Naive thymus-derived CD4-positive, alpha-beta T cell (primary cell): ENCODE measurements at places on chromosomes 3 and 15. TPM values are rescaled to one million over a fixed set of nuclear protein-coding genes. Genes with fewer than 3 reads are reported as not detected.
A peak's percentile ranks its signal among the peaks of the same experiment; 100 is the strongest.

The SLC15A2 gene
- total RNA-seq = 6.8 TPM

The RLBP1 gene
- total RNA-seq = not detected

The SCAANT1 gene
- total RNA-seq = not detected

The ARPP21 gene
- total RNA-seq = not detected

The FBXO40 gene
- not detected for total RNA-seq

The CSNK1G1 gene
- 26.4 TPM for total RNA-seq

The TNFAIP8L3 gene
- total RNA-seq = not detected in 2 replicates

DNA sequence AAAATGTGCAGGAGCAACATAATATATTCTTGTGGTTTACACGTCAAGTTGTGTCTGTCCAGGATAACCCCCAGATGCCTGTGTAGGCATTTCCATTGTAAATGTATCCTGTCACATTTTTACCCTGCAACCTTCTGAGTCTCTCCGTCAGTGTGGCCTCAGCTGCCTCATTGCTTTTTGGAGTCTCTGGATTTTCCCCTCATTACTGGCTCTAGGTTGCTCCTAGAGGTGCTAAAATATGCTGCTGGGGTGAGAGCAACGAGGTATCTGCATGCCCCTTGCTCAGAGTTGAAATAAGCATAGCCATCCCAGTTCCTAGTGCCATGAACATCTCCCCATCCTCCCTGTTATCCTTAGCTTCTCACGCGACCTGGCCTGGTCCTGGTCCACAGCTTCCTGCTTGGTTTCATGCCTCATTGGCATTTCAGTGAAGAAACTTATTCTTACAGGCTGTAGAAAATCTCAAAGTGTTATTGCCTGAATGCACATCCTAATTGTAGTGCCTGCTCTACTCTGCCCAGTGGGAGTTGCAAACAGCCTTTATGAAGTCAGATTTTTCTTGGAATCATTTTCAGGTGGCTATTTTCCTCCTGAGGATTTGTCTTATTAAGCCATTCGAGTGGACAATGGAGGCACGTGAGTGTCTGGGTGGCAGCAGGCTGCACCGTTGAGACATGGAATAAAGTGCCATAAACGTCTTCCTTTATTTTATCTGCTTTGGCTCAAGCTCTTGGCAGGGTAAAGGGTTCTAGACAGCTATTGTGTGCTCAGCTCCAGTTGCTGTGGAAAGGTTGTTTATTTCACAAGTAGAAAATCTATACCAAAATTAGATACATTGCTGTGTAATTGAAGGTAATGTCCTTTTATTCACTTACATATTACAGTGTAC is 33.2 kb downstream of the OXNAD1 start:
- no peak for DNase-seq

DNA sequence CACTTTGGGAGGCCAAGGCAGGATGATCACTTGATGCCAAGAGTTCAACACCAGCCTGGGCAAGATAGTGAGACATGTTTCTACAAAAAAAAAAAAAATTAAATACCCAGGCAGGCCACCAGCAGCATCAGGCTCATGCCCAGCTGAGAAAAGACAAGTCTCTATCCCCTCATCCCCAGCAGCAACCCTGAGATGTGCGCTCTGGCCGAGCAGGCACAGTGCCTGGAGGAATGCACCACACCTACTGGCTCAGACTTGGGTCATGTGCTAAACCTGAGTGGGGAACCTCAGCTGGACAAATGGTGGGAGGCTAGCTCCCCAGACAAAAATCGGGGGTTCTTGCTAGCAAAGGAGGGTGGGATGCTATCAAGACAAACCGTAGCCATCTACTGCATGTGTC is 10.2 kb upstream of the CCDC174 start:
- DNase-seq = no peak

DNA sequence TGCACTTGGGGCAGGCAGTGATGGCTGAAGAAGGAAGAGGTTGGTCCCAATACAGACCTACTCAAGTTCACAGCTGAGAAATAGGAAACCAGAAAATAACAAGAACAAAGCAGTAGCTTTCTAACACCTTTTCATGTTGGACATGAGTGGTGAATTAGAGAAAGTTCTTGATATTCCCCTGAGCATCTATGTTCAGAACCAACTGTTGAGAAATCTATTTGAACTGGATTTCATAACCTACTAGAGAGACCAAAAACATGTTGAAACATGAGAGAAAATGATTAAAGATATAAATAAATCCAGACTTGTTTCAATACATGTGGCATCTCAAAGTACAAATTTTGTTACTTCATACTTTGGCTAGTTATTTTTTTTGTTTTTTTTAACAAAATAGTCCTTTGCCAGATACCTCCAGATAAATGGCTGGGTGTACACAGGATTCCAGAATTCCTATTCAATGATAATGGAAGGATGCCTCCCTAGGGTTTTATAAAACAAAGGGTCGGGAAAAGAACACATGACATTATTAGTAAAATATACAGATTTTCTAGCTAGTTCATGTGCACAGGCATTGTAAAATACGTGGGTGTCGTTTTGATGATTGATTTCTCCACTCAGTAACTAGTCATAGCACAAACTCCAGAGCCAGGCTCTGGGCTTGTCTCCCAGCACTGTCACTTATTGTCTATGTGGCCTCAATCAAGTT is 34.4 kb upstream of the TNFSF10 start:
- no peak for DNase-seq

DNA sequence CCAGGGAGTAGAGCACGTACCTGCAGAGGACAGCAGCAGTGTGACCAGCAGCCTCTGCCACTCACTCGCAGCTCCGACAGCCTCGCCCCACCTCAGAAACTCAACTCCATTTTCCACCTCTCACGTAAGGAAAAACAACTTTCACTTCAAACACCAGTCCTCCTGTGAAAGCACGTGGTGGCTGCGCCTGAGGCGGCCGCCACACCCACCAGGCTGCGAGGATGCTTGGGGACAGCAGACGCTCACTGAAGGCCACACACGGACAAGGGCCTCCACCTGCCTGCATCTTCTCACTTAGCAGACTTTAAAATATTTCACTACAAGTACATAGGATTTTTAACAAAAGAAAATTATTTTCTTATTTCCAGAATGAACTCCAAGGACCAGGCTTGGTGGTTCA is 67.9 kb downstream of the CYFIP1 start:
- DNase-seq = no peak

- DNase-seq = no peak
Observed at GRCh38 chr3:12922881-12923431, 81.6 kb upstream of the RPL32 start.

DNA sequence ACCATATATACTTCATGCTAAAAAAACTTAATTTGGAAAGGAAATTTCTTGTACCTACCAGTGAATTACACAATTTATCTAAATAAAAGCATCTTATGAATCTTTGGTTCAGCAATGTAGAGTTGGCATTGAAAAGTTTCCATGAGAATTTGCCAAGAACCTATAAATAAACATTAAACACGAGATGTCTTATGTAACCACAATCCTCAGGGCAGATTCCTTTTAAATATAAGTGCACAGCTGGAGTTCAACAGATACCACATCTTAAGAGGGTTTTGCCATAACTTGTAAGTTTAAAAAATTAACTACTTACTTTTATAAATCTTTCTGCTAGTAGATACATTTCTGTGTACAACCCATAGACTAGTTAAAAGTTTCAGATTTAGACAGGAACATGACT is 499.3 kb upstream of the ARRDC4 start:
- no peak for DNase-seq

- no peak for DNase-seq
Observed at GRCh38 chr15:25738171-25738965, 124.8 kb downstream of the ATP10A start.

DNA sequence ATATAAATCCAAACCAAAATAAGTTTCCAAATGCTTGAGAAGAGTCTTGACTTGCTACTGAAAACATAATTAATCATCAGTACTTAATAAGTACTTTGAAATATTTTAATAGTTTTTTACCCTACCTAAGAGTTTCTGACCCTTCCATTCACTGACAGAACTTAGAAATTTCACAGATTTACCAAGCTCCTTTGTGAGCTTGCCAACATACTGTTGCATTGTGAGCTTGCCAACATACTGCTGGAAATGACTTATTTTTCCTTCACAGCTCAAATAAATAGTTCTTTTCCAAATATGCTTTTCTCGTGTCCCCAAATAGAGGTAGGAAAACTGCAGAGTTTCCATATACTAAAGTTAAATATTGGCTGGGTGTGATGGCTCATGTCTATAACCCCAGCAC is 9.6 kb upstream of the AADAC start:
- DNase-seq = no peak

DNA sequence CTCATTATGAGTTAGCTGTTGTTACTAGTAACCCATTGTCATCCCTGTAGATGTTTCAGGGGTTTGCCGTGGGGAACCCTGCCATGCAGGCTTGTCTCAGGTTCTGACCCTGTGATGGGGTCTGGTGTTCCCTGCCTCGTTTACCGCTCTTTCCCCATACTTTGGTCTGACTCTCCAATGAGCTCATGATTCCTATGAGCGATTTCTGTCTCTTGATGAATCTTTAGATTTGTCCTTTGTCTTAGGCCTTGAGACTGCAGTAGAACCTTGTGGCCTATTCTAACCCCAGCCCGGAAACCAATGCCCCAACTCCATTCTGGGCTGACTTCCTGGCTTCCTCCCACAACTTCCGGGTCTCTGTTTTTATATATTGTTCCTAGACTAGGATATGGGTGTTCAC is 11.3 kb upstream of the IQGAP1 start:
- DNase-seq = peak; percentile 78

DNA sequence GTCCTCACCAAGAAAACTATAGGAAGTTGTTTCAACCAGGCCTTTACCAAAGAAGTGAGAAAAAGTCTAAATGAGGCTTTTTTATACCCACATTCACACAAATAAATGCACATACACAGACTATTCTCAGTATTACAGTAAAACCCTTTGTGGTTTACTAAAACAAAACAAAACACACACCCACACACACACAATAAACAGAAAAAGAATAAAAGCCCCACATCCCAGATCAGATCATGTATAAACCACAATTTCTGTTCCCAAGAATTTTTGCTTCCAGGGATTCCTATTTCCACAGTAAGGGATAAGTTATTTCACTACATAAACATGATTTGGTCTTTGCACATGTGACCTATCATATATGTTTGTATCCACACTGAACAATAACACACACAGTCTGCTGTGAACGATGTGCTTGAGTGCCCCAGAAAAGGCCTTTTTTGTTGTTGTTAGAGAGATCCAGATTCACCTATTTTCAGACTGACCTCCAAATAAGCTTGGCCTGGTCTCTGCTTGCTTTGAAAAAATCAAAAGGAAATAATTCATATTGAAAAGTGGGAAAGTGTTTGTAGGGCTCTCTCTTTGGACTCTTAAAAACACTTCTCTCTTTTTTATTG is 283.4 kb upstream of the ATP11B start:
- DNase-seq = no peak

DNA sequence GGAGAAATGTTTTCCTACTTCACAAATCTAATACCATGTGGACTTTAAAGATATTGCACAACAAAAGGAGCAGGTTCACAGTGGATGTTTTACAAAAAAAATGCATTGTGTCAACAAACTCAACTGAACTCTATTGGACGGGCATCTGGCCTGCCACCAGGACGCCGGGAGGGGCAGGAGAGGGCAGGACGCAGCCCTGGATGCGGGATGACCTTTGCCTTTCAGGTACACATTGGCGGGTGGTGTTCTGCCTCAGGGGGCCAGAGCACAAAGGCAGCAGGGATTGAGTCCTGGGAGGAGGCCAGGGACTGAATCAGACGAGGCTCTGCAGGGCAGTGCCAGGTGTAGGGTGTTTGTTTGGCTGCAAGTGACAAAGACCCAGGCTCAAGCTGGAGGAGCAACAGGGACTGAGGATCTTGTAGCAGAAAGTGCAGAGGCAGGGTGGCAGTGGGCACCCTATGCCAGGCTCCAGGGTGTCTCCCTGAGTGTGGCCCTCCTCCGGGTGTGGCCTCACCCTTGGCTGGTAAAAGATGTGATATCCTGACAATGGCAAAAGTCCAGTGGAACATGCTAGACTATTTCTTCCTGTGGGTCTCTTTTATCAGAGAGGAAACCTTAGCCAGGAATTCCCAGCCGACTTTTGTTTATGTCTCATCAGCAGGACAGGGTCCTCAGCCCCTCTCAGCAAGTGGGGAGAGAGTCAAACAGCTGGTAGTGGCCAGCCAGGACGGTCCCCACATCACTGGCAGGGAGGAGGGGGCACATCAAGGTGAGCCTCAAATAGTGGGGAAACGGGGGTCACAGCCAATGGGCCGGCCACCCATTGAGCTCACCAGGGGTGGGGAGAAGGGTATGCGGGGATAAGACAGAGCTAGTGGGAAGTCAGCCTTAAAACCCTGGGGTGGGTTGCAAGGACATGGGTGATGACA is 29.7 kb upstream of the KLF13 start:
- no peak for DNase-seq

DNA sequence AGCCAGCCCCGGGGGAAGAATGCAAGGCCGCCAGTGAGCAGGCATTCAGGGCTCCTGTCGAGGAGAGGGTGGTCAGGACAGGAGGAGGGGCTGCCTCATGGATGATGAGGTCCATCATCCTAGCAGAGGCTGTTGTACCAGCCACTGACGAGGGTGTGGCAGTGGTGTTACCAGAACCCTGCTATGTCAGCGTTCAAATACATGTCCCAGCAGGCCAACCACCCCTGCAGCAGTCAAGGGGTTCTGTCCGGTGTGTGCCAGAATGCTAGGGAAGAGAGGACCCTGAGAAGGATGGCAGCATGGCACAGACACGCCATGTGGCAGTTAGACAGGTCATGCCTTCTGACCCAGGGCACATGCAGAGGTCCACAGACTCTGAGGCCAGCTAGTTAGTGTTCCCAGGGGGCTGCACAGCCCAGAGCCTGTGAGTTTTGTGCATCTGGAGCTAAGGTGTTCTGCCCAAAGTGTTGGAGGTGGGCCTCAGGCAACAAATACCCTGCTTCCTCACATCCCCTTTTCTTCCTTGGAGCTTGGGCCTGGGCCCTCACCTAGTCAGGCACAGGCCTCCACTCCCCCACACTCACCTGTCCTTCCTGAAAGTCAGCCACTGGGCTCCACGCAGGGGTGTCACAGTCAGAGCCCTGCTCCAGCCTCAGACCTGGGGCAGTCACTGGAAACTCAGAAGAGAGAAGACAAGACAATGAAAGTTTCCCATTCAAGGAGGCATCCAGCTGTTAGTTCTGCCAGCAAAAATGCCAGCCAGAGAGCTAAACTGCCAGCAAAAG is 7.8 kb downstream of the PAK6 start:
- DNase-seq = no peak

DNA sequence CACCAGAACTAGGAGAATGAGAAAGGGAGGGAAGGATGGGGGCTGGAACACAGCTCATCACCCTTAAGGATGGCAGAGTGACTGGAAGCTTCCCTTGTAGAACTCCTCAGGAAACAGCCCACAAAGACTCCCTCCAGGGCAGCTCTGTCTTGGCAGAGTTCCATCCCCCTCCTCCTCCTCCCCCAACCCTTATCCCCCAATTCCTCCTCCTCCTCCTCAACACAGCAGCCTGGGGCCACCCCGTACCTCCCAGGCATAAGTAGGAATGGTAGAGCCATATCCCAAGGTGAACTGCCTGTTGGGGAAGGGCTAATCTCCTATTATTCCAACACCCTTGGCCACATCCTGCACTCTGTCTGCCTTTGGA is 38.8 kb downstream of the ADCY5 start:
- no peak for DNase-seq

DNA sequence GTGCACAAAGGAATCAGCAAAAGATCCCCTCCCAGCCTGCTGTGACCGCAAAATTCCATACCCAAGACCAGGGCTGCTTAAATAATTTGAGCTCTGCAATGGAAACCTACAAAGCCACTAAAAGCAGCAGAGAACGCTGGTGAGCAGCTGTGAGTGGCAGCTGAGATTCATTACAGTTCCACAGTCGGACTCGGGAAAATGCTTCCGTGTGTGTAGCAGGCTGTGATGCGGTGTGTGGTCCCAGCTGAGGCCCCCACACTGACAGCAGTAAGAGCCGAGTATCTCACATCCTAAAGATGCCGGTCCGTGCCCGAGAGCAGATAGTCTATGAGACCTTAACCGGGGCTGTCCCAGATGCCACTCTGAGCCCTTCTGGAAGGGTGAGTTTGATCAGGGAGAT is 37.4 kb downstream of the TM2D3 start:
- DNase-seq = no peak
